ENCODE measurements at places on chromosomes 16 and 17. TPM values are rescaled to one million over a fixed set of nuclear protein-coding genes. Genes with fewer than 3 reads are reported as not detected.
A peak's percentile ranks its signal among the peaks of the same experiment; 100 is the strongest.

- H3K27ac ChIP-seq, result peak overlapping the region; percentile 54
- no peaks in the 10 kb centered on the region for H3K27me3 ChIP-seq
- H3K4me1 ChIP-seq, result peaks cover 13% of the 10 kb centered on the region
- no peak overlapping the region for H3K4me3 ChIP-seq
These were observed 36.3 kb downstream of the SLC47A1 start for GRCh38 chr17:19569785-19570543.

ATP2C2 gene
- total RNA-seq, result 1.5 TPM

DNA sequence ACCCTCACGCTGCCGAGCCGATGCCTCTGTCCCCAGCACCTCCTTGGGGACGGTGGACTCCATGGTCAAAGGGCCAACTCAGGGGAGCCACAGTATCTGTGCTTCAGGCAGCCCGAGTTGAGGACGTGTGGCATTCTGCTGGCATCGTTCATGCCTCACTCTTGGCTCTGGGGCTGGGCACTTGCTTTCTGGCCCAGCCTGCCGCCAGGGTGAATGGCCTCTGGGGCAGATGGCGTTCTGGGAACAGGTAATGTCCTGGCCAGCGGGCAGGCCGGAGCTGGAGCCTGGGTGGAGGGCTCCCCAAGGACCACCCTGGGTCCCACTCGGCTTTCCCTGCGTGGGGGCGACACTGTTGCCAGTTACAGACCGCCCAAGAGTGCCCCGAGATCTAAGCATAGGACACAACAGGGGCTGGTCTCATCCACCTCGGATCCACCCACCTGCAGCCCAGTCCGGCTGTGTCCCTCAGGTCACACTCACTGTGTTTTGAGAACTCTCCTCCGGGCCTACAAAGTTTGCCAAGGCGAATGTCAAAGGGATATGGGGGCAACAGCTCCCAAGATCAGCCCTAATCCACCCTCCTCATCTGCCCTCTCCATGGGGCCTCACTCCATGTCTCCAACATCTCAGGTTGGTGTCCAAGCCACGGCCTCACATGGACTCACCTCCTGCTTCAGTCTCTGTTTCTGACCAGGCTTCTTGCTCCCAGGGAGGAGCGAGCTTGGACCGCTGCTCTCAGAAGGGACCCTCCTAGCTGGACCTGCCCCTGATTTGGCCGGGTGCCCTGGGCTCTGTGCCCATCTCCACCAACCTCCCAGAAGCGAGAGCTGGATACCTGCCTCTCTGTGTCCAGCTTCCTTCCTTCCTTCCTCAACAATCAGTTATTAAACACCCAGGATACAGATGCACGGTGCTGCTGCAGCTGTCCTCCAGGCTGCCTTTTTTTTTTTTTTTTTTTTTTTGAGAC lies 60.8 kb downstream of the TMEM235 start:
- H3K4me3 ChIP-seq, result no peak overlapping the region
- peaks cover 10% of the 10 kb centered on the region for H3K4me1 ChIP-seq
- DNase-seq, result no peak

- DNase-seq, result no peak
- H3K4me1 ChIP-seq, result no peaks in the 10 kb centered on the region
- no peak overlapping the region for H3K4me3 ChIP-seq
- H3K36me3 ChIP-seq, result no peaks in the 10 kb centered on the region
These were observed 92.6 kb upstream of the ASIC2 start for GRCh38 chr17:33385713-33386112.

DNA sequence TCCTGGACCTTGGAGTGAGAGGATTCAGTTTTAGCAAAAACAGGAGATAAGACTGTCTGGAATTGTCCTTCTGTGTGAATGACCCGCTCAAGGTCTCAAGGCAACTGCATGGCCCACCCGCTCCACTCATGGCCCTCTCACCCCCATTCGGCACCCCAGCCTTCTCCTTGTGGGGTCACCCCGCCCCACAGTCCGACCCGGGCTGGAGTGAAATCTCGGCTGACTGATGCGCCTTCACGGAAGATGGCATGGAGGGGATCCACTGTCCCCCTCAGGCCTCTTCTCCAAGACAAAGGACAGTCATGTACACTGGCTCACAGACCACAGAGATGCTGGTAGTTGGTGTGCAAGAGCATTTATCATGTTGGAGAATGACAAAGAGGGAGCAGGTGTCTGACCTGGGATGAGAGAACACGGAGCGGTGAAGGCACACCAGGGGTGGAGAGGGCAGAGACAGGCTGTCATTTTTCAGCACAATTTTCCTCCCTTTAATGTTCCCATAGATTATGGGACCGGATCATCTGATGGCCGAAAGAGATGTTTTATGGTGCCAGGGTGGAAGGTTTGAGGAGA lies 391.9 kb upstream of the TNRC6C start:
- peak; percentile 48 for DNase-seq
- peaks cover 21% of the 10 kb centered on the region for H3K27me3 ChIP-seq
- H3K4me3 ChIP-seq, result no peak overlapping the region
- no peak overlapping the region for H3K27ac ChIP-seq

- H3K27ac ChIP-seq, result no peak overlapping the region
- peaks cover 9% of the 10 kb centered on the region for H3K36me3 ChIP-seq
- no peak overlapping the region for H3K4me3 ChIP-seq
These were observed 289.6 kb downstream of the WWOX start for GRCh38 chr16:78389009-78389498.

GRCh38 chr17:80717720-80718083 lies 173.1 kb downstream of the RPTOR start:
- no peaks in the 10 kb centered on the region for H3K36me3 ChIP-seq
- peaks cover 3% of the 10 kb centered on the region for H3K4me1 ChIP-seq
- no peak for DNase-seq
- no peaks in the 10 kb centered on the region for H3K27me3 ChIP-seq
- H3K27ac ChIP-seq, result no peak overlapping the region

DNA sequence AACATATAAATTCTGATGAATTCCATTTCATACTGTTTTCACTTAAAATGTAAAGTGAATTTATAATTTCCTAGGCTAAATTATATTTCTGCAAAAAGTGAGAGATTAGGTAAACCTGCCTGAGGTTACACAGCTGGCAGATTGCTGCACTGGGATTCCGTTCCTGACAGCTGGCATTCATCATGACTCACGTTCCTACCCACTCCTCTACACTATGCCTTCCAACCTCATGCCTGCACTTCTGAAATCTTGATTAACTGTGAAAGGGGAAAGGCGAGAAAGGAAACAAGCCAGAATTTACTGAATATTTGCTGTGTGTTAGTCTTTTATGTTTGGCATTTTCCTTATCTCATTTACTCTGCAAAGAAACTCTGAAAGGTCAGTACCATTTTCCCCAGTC lies 73.3 kb upstream of the MON1B start:
- no peaks in the 10 kb centered on the region for H3K4me1 ChIP-seq
- H3K27ac ChIP-seq, result no peak overlapping the region
- no peak overlapping the region for H3K4me3 ChIP-seq
- H3K36me3 ChIP-seq, result no peaks in the 10 kb centered on the region
- H3K27me3 ChIP-seq, result no peaks in the 10 kb centered on the region

- no peak overlapping the region for H3K4me3 ChIP-seq
- no peaks in the 10 kb centered on the region for H3K4me1 ChIP-seq
- DNase-seq, result no peak
These were observed 212.3 kb upstream of the IRX5 start for GRCh38 chr16:54718376-54718775.

TBX2 gene
- total RNA-seq, result 57.6 TPM

- peaks cover 10% of the 10 kb centered on the region for H3K4me1 ChIP-seq
- no peak overlapping the region for H3K4me3 ChIP-seq
- DNase-seq, result peak; percentile 58
- no peaks in the 10 kb centered on the region for H3K36me3 ChIP-seq
- H3K27ac ChIP-seq, result no peak overlapping the region
These were observed 23.4 kb downstream of the C1QTNF1 start for GRCh38 chr17:79047291-79047920.

MYO15A gene
- 0.77 TPM for total RNA-seq

- H3K27me3 ChIP-seq, result no peaks in the 10 kb centered on the region
- no peaks in the 10 kb centered on the region for H3K36me3 ChIP-seq
- H3K27ac ChIP-seq, result peak overlapping the region; percentile 97
- H3K4me3 ChIP-seq, result peak overlapping the region; percentile 61
- DNase-seq, result no peak
These were observed 692 bp upstream of the SOCS1 start for GRCh38 chr16:11256661-11257130.

ZFPM1 gene
- total RNA-seq, result 25.3 TPM

DNA sequence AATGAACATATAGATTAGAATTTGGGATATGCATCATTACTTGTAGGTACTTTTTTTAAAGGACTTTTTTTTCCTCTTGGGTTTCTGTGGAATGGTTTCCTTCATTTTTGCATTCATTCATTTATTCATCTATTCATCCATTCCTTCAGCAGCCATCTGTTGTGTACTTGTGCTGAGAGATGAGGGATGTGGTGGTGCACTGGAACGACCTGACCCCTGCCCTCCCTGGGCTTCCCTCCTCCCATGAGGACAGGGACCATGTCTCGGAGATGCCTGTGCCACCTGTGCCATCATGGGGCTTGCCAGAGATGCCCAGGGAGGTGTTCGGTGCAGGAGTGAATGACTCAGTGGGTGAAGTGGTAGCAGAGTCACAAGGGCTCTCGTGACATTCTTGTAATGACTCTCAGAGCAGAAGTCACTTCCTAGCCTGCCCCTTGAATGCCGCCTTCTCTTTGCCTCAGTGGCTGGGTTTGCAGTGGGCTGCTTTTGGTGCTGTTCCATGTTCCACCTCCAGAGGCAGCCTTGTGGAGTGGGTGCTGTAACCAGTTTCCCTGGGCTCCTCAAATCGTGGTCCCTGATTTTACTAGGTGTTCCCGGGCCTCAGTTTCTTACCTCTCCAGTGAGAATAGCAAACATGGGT lies 43.9 kb downstream of the CLEC16A start:
- peaks cover 17% of the 10 kb centered on the region for H3K4me1 ChIP-seq
- H3K4me3 ChIP-seq, result no peak overlapping the region
- H3K27ac ChIP-seq, result no peak overlapping the region
- H3K27me3 ChIP-seq, result no peaks in the 10 kb centered on the region
- no peak for DNase-seq

DNA sequence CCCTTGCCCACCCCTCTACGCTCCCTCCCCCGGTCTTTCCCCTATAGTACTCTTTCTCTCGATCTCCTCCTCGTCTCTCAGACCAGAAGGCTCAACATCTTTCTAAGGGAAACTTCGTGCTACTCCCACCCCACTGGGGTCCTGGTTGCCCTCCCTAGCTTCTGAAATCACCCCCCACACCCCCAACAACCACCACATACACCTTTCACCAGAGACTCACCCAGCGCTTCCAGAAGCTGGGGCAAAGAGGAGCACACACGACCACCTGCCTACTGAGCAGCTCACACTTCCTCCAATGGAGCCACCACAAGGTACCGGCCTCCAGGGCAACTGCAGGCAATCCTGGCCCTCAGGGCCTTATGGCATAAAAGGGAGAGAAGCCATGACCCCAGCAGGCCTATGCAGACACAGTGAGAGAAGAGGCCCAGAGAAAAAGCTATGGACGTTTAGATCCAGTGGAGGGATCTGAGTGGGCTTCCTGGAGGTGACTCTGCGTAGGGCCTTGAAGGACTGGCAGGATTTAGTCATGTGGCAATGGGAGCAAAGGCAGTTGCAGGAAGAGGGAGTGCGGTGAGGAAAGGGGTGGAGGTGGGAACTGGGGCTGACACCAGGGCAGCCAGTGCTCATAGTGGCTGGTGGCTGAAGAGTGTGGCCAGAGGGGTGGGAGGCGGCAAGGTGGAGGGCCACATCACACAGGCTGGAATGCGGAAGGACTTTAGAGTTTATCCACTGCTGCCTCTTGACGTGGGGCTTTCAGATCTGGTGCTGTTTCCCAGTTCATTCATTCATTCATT lies 12.1 kb upstream of the TMEM92 start:
- peak; percentile 31 for DNase-seq
- no peaks in the 10 kb centered on the region for H3K27me3 ChIP-seq
- H3K36me3 ChIP-seq, result no peaks in the 10 kb centered on the region
- H3K27ac ChIP-seq, result no peak overlapping the region

- no peak overlapping the region for H3K4me3 ChIP-seq
- H3K4me1 ChIP-seq, result no peaks in the 10 kb centered on the region
- H3K27ac ChIP-seq, result no peak overlapping the region
- DNase-seq, result no peak
- H3K27me3 ChIP-seq, result no peaks in the 10 kb centered on the region
These were observed 9.4 kb upstream of the ABCC3 start for GRCh38 chr17:50625032-50625871.

DNA sequence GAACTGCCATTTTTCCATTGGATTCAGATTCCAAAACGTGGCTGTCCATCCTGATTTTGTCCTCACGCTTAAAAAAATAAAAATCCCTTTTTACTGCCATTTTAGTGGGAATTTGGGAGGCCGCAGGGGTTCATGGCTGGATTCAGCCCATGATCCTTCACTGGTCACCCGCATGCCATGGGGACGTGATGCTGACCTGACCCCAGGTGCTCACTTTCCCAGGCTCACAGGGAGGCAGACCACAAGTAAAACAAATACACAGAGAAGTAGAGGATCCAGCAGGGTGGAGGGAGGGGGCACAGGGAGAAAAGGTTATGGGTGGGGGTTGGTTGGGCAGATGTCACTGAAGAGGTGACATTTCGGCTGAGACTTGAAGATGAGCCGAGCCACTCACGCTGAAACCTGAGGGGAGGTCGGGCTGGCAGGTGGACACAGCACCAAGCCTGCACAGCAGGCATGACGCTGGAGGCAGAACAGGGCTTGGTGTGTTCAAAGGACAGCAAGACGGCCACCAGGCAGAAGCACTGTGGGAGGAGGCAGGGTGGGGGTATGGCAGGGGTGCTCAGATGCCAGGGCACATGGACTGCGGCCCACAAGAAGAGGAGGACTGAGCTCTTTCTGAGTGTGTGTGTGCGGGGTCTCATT lies 10.7 kb downstream of the COX4I1 start:
- no peaks in the 10 kb centered on the region for H3K36me3 ChIP-seq
- no peak for DNase-seq
- no peak overlapping the region for H3K27ac ChIP-seq
- H3K4me1 ChIP-seq, result peaks cover 12% of the 10 kb centered on the region

DNA sequence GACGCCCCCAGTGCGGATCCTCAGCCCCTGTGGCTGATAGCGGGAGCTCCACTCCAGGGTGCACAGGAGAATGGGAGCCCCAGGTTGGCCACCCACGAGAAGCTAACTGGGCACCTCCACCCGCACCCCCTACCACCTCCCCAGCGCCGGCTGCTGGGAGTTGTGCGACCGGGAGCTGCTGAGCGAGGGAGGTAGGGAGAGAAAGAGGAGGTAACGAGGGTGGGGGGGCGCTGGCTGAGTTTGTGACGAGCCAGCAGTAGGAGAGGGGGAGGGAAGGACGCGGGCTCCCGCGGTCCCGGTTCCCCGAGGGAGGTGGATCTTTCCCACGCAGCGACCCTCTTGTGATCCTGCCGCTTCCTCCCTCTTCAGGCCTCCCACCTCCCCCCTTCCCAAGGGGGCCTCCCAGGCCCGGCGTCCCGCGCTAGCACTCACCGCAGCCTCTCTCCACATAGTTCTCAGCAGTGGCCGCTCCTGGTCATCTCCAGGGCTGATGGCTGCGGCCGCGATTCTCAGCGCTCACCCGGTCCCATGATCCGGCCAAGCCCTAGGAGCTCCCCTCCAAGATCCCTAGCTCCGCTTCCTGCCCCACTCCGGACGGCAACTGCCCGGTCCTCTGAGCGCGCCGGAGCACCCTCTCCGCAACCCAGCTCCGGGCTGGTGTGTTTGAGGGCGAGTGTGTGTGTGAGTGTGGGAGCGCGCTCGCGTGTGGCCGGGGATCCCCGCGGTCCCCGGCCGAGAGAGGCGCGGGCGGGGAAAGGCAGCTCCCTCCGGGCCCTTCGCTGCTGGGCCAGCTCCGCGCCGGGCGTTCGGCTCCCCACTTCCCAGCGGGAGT lies at the start of gene GRIN2A:
TSS of gene GRIN2A (minus strand) at position 207 of the 832 bp plus-strand sequence. CDS start 2,017 bp downstream, outside the sequence.
- DNase-seq, result peak; percentile 71
- no peaks in the 10 kb centered on the region for H3K36me3 ChIP-seq
- H3K4me1 ChIP-seq, result peaks cover 27% of the 10 kb centered on the region
- H3K4me3 ChIP-seq, result peak within 1 kb of the TSS; percentile 30
- peaks cover 44% of the 10 kb centered on the region for H3K27me3 ChIP-seq

- H3K4me3 ChIP-seq, result no peak overlapping the region
- H3K4me1 ChIP-seq, result peaks cover 6% of the 10 kb centered on the region
- H3K36me3 ChIP-seq, result peaks cover 92% of the 10 kb centered on the region
- H3K27ac ChIP-seq, result no peak overlapping the region
- DNase-seq, result no peak
These were observed 20.2 kb downstream of the CDIPT start for GRCh38 chr16:29842732-29843346.
